ENCODE measurements at places on chromosomes 2 and 18.
A peak's percentile ranks its signal among the peaks of the same experiment; 100 is the strongest.

- no peak for DNase-seq
These were observed 113.3 kb downstream of the POLE4 start for GRCh38 chr2:75071766-75072165.

DNA sequence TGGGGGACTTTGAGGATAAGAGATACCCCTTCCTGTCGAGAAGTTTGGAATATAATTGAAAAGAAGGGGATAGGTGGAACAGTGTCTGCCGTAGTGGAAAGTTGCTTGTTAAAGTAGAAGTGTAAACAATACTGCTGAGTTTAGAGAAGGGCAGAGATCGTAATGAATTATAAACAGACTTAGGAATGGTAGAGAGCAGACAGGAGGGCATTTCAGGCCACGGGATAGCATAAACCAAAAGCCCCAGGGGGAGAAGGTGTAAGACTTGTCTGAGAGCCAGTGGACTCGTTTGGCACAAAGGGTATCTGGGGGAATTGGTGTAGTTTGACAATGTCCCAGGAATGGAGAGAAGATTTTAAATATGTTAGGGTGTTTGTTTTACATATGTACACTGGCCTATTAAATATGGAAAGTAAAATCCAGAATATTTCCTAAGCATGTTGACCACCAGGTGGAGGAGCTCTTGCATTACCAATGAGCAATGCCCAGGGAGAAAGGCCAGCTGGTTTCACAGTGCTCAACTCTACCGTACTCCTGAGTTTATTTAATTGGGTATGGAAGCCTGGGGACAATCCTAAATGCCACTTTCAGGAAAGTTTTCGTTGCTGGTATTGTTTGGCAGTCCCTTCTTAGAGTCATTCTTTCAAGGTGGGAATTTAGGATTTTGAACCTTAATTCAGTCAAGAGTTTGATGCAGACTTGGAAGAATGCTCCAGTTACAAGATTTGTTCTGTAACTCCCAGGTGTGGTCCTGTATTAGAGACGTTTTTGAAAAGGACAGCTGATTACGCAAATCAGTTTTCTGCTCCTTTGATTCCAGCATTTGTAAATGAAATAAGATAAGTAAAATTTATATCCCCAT, 7.5 kb downstream of the COPS8 start:
- DNase-seq = no peak

DNA sequence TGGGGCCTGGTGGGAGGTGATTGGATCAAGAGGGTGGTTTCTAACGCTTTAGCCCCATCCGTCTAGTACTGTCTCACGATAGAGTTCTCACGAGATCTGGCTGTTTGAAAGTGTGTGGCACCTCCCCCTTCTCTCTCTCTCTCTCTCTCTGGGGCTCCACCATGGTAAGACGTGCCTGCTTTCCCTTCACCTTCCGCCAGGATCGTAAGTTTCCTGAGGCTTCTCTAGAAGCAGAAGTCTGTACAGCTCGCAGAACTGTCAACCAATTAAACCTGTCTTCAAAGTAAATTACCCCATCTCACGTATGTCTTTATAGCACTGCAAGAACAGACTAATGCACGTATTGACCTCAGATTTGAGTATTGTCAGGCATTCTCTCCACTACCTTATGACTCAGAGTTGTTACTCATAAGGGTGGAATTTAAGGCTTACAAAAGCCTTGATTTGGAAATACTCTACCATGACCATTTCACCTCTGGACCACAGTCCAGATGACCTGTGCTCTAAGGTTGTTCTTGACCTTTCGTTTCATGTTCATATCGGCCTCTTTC, 99.5 kb upstream of the AGAP1 start:
- no peak for DNase-seq

GRCh38 chr18:10317864-10318690, 136.4 kb upstream of the APCDD1 start:
- DNase-seq = no peak

- DNase-seq = peak; percentile 35
These were observed 3.2 kb downstream of the UBE2E3 start for GRCh38 chr2:180983468-180984242.

DNA sequence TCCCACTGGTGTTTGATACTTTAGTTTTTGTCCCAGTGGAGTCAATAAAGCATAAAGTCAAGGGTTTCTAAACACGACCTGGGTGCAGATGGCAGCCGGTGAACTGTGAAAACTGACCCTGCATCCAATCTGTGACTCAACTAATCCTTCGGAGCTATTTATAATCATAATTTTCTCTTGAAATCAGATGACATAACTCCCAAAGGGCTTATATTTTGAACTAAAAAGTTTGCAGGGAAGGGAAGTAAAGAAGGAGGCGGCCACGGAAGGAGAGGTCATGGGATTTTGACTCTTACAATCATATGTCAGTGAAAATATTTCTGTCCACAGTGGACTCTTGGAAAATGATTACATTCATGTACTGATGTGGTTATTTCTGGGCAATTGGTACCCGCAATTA, 178.5 kb downstream of the PDE1A start:
- no peak for DNase-seq

DNA sequence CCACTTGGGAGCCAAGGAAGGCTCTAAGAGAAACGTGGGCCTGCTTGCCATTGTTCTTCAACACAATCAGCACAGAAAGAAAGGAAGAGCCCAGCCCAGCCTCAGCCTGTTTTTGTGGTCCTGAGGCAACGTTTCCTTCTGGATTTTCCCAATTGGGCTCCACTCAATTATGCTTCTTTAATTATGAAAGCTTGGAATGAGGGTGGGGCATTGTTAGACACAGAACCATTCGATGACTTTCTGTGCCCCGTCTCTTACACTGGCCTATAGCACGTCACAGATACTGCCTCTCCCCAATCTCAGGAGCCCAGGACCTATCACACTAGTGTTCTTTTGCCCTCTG, 207.4 kb downstream of the ZFP36L2 start:
- DNase-seq = no peak

DNA sequence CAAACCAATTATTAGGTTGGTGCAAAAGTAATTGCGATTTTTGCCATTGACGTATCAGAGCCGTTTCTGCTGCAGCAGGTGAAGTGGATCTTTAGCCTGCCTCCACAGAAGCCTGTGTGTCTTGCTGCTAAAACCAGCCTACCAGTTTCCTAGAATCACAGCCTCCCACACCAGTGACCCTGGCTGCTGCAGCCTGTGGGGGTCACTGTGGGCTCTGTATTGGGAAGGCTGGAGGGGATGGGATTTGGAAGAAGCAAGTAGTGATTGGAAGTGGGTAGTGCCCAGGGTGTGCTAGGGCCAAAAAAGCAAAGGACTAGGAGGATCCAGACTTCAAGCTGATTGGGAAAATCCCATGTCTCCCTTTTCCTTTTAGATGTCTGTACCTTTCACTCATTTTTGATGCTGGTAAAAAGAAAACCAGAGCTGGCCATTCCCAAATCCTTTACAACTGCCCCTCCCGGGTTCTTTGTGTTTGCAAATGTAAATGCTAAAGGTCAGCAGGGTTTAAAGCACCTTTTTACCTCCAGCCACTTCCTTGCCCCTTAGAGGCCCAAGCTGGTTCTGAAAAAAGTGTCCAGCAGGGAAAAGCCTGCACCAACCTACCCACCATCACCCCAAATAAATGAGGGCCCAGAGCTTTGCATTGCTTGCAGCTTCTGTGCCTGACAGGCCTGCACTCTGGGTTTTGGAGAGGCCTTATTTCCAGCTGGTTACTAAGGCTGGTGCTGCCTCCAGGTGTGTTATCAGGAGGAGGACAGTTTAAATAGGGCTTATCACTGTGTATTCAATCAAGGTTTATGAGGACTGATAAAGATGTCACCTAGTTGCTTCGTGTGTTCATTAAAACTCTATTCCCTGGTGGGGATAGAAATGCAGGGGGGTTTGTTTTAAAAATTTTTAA, 172.0 kb downstream of the MIB1 start:
- no peak for DNase-seq

GRCh38 chr18:48947560-48947959, 3.2 kb downstream of the SMAD7 start:
- no peak for DNase-seq

DNA sequence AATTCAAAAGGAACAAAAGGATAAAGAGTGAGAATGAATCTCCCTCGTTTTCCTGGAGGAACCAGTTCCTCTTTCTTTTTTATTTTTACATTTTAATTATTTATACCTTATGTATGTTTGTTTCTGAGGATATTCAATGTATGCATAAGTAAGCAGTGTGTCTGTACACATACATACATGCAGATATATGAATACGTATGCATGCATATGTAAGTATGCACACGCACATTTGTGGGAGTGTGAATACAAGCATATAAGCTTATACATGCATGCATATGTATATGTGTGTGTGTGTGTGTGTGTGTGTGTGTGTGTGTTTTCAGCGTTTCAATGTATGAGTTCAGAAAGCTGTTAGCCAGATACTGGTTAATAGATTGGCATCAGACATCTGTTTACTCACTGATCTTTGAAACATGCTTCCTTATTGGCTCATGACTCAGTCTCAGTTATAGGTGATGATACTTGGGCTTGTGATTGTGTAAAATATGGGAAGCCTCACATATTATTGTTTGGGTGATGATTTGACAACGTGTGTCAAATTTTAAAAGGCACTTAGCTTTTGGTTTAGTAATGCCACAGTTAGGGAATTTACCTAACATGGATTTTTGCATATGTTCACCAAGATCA, 279.7 kb upstream of the TRIB2 start:
- no peak for DNase-seq

- no peak for DNase-seq
These were observed 102.4 kb downstream of the BABAM2 start for GRCh38 chr2:27992787-27993401.

DNA sequence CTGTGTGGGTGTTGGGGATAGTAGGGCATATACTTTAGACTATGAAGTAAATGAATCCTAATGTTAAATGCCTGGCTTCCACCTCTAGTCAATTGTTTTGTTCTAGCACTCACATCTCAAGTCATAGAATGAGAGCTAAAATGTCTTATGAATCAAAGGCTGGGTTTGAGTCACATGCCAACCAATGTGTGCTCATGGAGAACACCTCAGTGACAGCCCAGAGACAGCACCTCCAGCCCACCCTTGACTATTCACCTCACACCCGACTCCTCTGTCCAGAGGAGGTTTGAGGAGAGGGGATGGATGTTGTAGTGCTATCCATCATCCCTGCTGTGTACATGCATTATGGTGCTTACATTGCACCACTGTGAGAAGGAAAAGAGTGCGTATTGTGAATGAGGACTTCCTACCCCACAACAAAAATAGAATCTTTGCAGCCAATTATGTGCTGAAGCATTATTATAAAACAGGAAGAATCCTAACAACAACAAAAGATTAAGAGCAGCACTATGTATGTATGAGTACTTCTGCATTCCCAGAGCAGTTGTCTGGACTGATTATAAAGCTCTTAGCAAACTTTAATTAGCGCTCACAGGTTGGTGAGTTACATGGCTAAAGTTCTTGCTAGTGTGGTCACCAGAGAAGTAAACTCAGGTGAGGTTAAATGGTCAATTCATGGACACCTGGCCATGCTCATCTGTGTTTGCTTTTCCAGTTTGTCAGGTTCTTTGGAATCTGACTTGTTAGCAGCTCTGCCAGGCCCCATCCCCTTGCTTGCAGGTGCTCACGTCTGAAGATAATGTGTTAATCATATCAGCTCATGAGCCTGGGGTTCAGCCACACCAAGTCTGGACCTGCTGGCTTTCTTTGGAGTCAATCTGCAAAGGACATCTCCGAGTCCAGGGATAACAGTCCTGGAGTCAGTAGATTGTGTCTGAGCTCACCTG, 55.3 kb upstream of the NABP1 start:
- DNase-seq = no peak

DNA sequence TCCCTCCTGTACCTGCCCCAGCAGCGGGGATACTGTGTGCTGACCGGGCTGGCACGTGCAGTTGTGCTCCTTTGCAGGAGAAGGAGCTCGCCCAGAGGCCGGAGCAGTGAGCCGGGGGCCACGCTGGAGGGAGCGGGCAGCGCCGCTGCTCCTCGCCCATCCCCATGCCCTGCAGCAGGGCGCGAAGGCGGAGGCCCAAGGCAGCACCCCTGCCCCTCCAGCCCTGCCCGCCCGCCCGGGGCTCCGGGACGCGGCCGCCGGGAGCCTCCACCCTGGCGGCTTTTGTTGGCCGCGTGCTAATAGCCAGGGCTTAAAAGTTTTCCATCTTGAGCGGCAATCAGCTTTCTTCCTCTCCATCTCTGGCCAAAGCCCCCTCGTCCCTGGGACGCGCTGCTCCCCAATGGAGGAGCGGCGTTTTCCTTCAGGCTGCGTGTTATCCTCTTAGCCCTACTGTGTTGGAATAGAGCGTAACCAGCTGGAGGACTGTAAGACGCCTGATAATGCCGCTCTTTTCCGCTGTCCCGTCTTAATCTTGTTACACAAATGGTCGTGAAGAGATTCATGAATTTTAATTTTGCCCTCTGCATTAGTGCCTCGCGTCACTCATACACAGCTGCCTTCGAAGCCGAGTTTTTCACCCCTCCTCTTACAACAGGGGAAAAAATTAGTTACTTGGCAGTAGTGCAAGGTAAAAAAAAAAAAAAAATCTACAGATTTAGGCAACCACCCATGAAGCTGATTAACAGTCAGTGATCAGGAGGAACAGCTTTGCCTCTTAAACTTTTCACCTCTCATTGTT, 172.9 kb upstream of the SIX3 start:
- no peak for DNase-seq

GRCh38 chr18:46401486-46402070, 255.4 kb downstream of the LOXHD1 start:
- no peak for DNase-seq

- no peak for DNase-seq
These were observed 371.3 kb downstream of the SLC4A3 start for GRCh38 chr2:219998714-219999227.

DNA sequence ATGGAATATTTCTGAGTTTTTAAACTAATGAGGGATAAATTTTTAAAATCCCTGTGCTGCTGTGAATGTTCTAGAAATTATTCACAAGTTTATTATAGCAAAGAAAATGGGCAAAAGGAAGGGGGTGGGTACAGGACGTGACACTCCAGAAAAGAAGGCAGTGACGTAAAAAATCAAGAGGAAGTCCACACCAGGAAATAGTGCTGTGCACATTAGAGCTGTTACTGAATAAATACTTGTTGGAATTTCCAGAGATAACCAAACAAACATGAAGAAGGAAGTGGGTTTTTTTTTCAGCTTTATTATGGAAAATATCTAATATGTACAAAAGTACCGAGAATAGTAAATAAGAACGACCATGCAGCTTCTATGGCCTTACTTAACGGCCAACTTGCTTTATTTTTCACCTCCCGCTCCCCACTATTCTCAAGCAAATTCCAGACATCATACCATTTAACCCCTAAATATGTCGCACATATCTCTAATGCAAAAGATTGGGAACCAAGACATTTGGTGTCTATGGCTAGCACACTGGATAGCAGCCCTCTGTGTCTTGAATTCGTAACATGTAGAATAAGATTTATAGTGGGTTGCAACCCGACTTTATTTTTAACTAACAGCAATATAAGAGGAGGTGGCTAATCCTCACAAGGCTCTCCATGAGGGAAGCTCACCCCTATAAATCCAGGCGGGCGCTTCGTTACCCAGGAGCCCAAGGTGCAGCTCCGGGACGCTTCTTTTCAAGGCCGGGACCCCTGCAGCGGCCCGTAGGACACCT, 580 bp upstream of the NDUFV2 start:
- no peak for DNase-seq

GRCh38 chr18:12857991-12858544, 26.0 kb downstream of the PTPN2 start:
- no peak for DNase-seq

All from iPS DF 6.9 (cell line).